ENCODE measurements at places on chromosomes 7 and 10.

GRCh38 chr7:48058990-48059389, 23.6 kb downstream of the C7orf57 start:
- no peak for DNase-seq

- DNase-seq: no peak
Measured at GRCh38 chr10:61163403-61163802, 219.4 kb upstream of the RHOBTB1 start.

- no peak for DNase-seq
Measured at GRCh38 chr7:158123753-158124152, 463.9 kb downstream of the PTPRN2 start.

DNA sequence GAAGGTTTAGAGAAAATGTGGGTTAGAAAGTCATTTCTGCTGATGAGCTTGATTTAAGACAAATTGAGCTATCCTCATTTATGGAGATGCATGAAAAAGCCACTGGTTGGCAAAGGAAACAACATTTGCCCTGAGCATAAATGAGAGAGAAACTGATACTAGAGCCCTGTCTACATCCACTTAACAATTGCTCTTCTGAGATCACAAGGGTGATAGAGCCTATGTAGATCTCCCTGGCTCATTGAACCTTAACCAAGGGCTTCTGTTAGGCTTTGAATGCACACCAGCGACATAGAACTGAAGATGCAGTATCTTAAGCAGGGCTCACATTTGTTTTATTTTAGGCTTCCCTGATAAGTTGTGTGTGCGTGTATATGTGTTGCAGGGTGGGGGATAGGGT, 35.0 kb downstream of the GPR141 start:
- DNase-seq: no peak

DNA sequence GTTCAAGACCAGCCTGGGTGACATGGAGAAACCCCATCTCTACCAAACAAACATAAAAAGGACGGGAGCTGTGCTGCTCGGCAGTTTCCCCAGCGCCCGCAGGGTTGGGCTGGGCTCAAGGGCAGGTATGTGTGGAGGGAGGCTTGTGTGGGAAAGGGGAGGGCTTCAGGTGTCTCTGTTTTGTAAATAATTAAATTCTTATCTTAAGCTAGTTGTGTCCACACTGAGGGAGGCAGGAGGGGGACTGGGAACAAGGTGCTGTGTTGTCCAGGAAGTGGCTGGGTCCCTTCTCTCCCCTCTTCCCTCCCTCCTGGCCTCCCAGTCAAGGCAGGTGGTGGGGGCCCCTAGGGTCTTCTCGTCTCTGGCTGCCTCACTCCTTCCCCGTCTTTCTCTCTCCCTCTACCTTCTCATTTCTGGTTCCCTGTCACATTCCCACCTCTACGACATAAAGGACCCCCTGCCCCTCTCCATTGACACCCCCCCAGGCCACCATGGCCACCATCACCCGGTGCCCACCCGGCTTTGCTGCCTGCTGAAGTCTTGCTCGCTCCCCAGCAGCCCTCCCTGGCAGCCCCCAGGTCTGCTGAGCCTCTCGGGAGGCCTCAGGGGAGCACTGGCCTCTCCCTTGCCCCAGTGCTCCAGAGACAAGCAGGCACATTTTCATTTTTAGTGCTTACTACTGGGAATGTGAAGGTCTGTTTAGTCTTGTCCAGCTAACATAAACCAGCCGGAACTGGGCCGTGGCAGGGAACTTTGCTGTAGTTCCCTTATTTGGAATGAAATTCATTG, 19.3 kb downstream of the NEURL1 start:
- no peak for DNase-seq

DNA sequence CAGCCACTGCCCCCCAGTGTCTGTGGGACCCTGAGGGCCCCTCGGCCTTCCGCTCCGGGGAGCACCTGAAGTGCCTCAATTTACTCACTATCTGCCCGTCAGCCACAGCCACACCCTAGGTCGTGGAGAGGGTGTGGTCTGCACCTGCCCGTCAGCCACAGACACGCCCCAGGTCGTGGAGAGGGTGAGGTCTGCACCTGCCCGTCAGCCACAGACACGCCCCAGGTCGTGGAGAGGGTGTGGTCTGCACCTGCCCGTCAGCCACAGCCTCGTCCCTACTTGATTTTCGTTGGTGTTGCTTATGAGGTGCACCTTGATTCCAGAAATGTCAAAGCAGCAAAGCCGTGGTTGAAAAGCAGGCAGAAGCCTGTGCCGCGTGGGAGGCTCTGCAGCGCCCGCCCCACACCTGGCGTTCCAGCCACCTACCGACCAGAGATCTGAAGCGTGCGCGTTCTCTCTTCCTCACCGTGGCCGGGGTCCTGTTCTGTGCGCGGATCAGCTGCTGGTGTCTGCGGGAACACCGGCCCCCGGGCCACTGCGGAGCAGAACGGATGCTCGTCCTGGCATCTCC, 101.6 kb downstream of the DYNC2I1 start:
- DNase-seq: no peak

DNA sequence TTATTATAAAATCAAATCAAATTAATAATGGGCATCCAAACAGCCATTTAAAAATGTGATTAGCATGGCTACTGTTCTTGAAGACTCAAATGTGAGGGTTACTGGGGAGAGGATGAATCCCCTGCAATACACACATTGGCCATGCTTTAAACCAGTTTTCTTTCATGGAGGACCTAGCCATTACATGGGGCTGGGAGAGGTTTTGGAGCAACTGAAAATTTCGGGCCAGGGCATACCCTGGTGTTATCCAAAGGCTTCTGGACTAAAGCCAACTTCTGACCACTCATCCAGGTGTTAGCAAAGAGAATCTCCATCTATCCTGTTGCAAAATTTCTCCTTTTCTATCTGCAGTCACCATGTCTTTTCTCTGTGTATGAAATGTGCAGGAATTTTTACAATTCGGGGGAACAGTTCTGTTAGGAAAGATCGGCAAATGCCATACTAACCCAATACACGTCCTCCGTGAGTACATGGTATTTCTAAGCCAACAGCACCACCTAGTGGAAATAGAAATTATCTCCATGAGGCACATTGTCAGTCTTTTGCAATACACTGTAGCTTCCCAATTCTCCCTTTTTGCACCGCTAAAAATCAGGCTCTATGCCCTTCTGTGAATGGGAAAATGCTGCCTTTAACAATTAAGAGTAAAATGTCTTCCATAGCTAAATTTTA, 47.0 kb upstream of the ZNF107 start:
- DNase-seq: no peak

DNA sequence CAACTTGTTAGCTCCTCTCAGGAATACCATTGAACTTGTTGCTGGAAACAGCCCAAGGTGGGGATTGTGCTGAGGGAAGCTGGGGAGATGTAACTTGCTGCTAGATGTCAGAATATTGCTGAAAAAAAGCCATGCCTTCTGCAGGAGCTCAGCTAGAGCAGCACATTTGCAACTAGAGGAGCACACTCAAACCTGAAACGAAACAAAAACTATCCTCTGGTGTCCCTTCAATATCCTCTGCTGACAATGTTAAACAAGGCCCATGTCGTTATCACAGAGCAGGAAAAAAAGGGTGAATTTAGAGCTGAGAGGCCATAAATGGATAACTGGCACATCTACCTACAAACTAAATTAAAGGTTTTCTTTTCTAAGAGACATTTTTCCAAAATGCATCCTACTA, 53.7 kb upstream of the MACC1 start:
- DNase-seq: peak; percentile 59

- DNase-seq: no peak
Measured at GRCh38 chr10:103276896-103277712, at the start of gene INA. TSS of gene INA (plus strand) at chr10:103277138. CDS start at chr10:103277212, 74 bp downstream.

GRCh38 chr7:70104243-70104642, 506.0 kb downstream of the AUTS2 start:
- DNase-seq: no peak

DNA sequence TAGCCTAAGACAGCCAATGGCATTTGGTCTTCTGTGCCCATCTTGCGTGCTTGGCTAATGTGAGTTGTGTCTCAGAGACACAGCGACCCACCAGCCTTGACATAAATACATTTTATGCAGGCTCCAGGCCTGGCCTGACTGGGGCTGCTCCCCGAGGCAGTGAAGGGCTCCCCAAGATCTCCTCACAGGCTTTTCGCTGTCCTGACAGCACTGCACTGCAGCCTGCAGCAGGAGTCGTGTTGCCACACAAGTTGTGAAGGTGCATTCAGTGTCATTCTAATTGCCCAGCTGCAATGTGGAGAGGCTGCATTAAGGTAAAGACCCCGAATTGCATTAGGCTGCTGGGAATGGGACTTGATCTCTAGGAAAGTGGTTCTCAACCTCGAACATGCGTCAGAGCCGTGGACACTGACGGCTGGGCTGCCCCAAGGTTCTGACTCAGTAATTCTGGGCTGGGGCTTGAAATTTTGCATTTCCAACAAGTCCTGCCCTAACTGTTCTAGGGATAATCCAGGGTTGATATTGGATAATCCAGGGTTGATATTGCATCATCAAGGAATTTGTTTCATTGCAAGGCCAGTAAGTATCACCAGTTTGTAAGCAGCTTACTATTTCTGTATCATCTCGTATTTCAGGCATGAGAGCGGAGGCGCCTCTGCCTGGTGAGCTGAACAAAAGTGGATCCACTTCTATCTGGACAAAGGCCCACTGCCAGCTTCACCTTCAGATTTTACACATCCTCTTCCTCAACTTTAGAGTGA, 108.7 kb upstream of the INSIG1 start:
- no peak for DNase-seq

- no peak for DNase-seq
Measured at GRCh38 chr7:113199841-113200240, 81.5 kb upstream of the SMIM30 start.

DNA sequence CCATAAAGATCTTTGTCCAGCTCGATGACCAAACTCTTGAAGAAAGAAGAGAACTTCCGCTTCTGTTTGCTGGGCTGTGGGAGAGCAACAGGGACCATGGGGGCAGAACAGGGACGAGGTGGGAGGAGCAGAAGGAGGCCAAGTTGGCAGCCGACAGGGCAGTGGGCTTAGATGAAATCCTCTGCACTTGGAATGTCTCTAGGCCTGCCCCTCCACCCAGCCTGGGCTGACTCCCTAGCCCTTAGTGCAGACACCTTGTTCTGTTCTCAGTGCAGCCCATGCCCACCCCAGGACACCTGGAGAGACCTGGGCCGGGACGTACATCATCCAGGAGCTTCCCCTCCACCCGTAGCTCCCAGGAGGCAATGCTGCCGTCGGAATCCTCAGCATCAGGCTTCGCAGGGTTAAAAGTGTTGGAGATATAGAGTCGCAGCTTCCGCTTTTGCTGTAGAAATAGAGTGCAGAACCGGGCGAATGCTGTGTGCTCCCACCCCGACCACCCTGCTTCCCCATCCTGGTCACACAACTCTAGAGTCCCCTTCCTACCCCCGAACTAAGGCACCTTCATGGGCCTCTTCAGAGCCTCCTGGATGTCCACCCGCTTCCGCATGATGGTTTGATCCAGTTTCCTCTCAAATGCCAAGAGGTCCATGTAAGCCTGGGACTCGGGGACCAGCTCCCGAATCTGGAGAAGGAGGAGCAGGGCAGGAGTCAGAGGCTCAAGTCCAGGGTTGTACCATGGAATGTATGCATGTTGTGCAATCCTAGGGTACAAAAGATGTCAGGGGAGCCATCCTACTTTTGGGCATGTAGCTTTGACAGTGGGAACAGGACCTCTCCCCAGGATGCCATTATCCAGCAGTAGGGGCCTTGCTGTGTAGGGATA, 6.1 kb downstream of the SMARCD3 start:
- no peak for DNase-seq

GRCh38 chr7:42981601-42982000, 49.4 kb downstream of the MRPL32 start:
- no peak for DNase-seq

GRCh38 chr10:99537086-99537988, 4.6 kb downstream of the NKX2-3 start:
- peak; percentile 67 for DNase-seq

DNA sequence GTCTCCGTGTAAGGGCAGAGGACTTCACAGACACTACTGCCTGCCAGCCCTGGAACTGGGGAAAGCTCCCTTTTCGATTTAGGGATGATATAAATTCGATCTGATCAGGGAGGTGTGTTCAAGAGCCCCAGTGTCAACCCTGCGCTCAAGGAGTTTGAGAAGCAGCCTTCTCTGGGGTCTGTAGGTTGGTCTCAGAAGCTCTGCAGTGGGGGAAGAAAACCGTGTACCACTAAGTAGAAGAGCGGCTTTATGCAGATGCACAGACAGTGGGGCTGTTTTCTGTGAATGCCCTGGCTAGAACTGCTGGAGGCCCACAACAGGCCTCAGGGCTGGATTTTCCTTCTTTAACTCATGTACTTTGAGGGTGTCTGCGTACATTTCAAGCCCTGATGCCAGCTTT, 6.3 kb upstream of the TBX20 start:
- no peak for DNase-seq

- no peak for DNase-seq
Measured at GRCh38 chr7:29288181-29289091, 93.9 kb downstream of the CHN2 start.

DNA sequence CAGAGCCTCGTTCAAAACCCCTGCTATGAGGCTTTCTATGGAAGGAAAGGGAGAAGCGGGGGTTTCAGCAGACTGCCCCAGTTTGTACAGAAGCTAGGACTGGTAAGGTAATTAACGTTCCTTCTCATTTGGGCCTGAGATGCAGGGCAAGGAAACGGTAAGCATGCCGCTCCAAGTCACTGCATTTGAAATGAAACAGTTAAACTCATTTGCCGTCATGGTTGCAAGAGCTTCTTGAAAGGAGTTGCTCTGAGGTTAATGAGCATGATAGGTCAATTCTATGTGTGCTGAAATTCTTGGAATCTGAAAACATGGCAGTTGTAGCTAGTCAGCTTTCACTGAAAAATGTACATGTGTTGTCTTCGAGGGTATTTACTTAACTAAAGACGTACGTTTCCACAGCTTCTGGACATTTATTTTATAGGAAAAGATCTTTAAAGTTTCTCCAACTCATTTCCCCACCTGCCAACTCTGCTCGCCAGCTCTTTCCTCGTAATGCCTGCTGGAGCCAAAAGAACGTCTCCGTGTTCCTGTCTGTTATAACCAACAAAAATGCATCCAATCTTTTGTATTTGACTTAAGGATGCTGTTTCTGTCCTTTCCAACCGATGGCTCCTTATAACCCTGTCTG, 73.3 kb downstream of the ADAM12 start:
- no peak for DNase-seq

DNA sequence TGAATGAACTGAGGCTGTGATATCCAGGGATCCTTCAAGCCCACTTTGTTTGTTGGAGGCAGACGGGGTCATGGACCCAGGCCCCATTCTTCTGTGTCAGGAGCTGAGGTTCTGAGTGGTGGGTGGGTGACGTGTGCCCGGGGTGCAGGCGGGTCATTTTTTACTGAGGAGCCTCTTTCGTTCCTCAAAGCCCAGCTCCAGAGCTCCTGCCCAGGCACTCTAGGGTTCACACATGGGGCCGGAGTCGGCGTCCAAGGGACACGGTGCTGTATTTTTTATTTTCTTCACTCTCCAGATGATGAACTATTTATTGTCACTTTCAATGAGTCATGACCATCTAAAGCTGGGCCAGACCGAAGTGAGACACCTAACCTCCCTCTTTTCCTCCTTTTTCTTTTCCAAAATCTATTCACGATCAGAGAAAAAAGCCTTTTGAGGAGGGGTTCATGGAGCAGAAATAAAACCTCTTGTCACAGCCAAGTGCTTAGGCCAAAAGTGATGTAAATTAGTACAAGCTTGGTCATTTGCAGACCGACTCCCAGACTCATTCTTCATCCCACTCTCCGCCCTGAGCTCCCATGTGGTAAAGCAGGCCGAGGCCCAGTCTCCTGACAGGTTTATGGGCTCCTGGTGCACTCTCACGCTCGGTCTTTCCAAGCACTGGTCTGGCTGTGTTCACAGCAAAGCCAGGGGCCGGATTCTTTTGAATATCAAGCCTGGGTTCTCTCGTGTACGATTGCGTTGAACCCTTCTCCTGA, 41.4 kb upstream of the PITRM1 start:
- no peak for DNase-seq

All from bone marrow (tissue), 2 donors.